ENCODE measurements at places on chromosomes 1 and 21.

GRCh38 chr1:91308544-91308943 lies 96.1 kb downstream of the HFM1 start:
- no peak for DNase-seq

DNA sequence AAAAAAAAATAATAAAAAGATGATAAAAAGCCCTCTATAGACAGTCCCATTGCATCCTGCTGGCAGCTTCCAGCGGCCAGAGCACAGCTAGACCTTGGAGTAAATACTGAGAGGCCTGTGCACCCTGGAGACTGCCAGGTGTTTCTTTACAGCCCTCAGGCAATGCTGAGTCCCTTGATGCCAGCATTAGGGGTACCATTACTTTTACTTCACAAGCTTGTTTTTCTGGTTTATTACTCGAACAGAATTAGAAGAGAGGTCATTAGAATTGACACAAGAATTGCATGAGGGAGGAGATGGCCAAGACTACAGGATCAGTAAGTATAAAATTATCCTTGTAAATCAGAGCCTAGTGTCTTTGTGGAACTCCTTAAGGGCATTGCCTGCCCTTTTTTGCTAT lies 43.6 kb downstream of the AKNAD1 start:
- no peak for DNase-seq

- peak; percentile 45 for DNase-seq
Observed at GRCh38 chr1:115337633-115338456, at the start of gene NGF. Gene NGF, minus strand, starts transcription at chr1:115338249. Its CDS starts 51,454 bp downstream, at chr1:115286795.

DNA sequence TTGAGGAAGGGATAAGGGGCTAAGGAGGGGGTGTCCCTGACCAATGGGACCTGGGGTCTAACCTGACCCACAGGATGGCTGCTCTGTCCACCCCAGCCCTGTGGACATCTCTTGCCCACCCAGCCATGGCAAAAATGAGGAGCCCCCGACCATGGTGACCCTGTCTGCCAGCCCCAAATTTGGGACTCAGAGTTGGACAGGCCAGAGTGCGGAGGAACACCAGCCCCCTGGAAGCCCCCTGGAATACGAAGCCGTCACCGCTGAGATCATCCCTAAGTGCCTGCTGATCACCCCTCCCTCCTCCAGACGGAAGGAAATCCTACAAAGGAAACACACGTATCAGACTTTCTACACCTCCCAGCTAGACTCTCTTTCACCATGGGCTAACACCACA lies 119.3 kb downstream of the SIK1 start:
- DNase-seq = no peak

GRCh38 chr21:32456497-32456918 lies 44.0 kb downstream of the EVA1C start:
- DNase-seq = no peak

GRCh38 chr1:109644670-109645069 lies 11.2 kb upstream of the GSTM4 start:
- DNase-seq = no peak

GRCh38 chr1:98331243-98331642 lies 330.3 kb upstream of the SNX7 start:
- DNase-seq = no peak

Measured in fibroblast of skin of left quadriceps (primary cell).